ENCODE measurements at places on chromosomes 3 and 15. TPM values are rescaled to one million over a fixed set of nuclear protein-coding genes. Genes with fewer than 3 reads are reported as not detected.

Gene GRAMD2A
- total RNA-seq, result 0.33 TPM

Gene GOLGA6L7
- not detected for total RNA-seq

Gene COL7A1
- 46.3 TPM for total RNA-seq

Gene CPNE4
- total RNA-seq, result not detected

Gene TAMM41
- total RNA-seq, result 6.7 TPM

Gene PLSCR5
- total RNA-seq, result not detected

Gene QARS1
- 331 TPM for total RNA-seq

Gene WDR93
- under 0.01 TPM for total RNA-seq

Gene PDIA5
- 34.6 TPM for total RNA-seq

Gene EHD4
- total RNA-seq, result 21.9 TPM

Gene PRC1
- total RNA-seq, result 489 TPM

Gene UBAP1L
- total RNA-seq, result 1.3 TPM

Gene AHSG
- not detected for total RNA-seq

Gene GRM7
- total RNA-seq, result 0.22 TPM

Gene NMNAT3
- 2.4 TPM for total RNA-seq

Gene OIP5
- 12.1 TPM for total RNA-seq

Gene ATP6V1A
- 133 TPM for total RNA-seq

Gene TMEM115
- total RNA-seq, result 38.7 TPM

Gene DAZL
- total RNA-seq, result not detected

Gene IL16
- 0.22 TPM for total RNA-seq

Gene GABRR3
- total RNA-seq, result not detected

Gene EIF4E3
- 1.2 TPM for total RNA-seq

Gene DPPA2
- not detected for total RNA-seq

Gene SPINK8
- total RNA-seq, result not detected

Gene SOX14
- total RNA-seq, result not detected

Gene CHL1
- total RNA-seq, result under 0.01 TPM

Gene REC114
- not detected for total RNA-seq

Gene NUP210
- total RNA-seq, result 1.9 TPM

Gene ILDR1
- total RNA-seq, result not detected

Gene WNT5A
- total RNA-seq, result 4.4 TPM

Gene RBMS3
- 22.5 TPM for total RNA-seq

Gene CHRNA7
- total RNA-seq, result 0.37 TPM

Gene CLRN1
- not detected for total RNA-seq

Gene SCAMP2
- 21.2 TPM for total RNA-seq

Gene IFT80
- 87.1 TPM for total RNA-seq

Gene KCNH8
- total RNA-seq, result under 0.01 TPM

Gene SCAANT1
- not detected for total RNA-seq

Gene CCDC13
- 0.33 TPM for total RNA-seq

Gene ZCWPW2
- 0.87 TPM for total RNA-seq

Gene CCR9
- not detected for total RNA-seq

Gene SLC12A1
- not detected for total RNA-seq

Gene SENP8
- 2.7 TPM for total RNA-seq

Gene GPR149
- not detected for total RNA-seq

Gene FRMD5
- total RNA-seq, result 11.1 TPM

Gene CCDC80
- total RNA-seq, result 363 TPM

Gene BFSP2
- not detected for total RNA-seq

Gene KBTBD8
- total RNA-seq, result 4.0 TPM

Gene CPN2
- not detected for total RNA-seq

Gene ITIH3
- 0.12 TPM for total RNA-seq

Gene SELENOT
- 149 TPM for total RNA-seq

Gene ARGFX
- not detected for total RNA-seq

All from uterine smooth muscle cell (primary cell).